ENCODE measurements at places on chromosomes 4 and X. TPM values are rescaled to one million over a fixed set of nuclear protein-coding genes. Genes with fewer than 3 reads are reported as not detected.

The ZNF711 gene
- 1.2 TPM for total RNA-seq

The PHKA2 gene
- total RNA-seq: 33.8 TPM

The MGAT4D gene
- not detected for total RNA-seq

The TMSB15B gene
- 6.3 TPM for total RNA-seq

The DMP1 gene
- total RNA-seq: not detected

- H3K36me3 ChIP-seq: no peaks in the 10 kb centered on the region
- no peaks in the 10 kb centered on the region for H3K27me3 ChIP-seq
- no peak overlapping the region for H3K4me3 ChIP-seq
- H3K27ac ChIP-seq: no peak overlapping the region
Observed at GRCh38 chrX:23616361-23616760, 50.9 kb upstream of the PRDX4 start.

- H3K27ac ChIP-seq: no peak overlapping the region
- no peak for DNase-seq
- no peak overlapping the region for H3K4me3 ChIP-seq
- peaks cover 6% of the 10 kb centered on the region for H3K27me3 ChIP-seq
- no peaks in the 10 kb centered on the region for H3K36me3 ChIP-seq
Observed at GRCh38 chr4:76729980-76730379, 168.0 kb downstream of the SOWAHB start.

DNA sequence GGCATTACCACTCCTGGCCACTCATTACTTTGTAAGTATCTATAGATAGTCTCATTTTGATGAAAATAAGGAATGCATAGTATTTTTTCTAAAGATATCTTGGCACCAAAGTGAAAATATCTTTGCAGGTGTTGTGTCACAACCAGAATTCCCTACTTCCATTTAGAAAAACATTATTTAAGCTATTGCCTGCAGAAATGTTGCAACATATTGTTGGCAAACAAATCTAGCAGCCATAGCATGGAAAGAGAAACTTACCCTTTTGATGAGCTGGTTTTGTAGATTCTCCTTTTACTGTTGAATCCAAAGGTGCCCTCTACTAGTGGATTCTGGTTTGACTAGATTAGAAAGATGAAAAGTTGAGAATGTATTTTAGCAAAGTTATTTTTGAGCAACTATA is 138.8 kb downstream of the AREG start:
- no peak overlapping the region for H3K27ac ChIP-seq
- H3K4me3 ChIP-seq: no peak overlapping the region
- no peaks in the 10 kb centered on the region for H3K36me3 ChIP-seq
- H3K4me1 ChIP-seq: no peaks in the 10 kb centered on the region
- H3K27me3 ChIP-seq: no peaks in the 10 kb centered on the region

GRCh38 chr4:24112466-24112865 is 222.6 kb upstream of the PPARGC1A start:
- H3K27me3 ChIP-seq: no peaks in the 10 kb centered on the region
- no peaks in the 10 kb centered on the region for H3K4me1 ChIP-seq
- no peaks in the 10 kb centered on the region for H3K36me3 ChIP-seq
- no peak overlapping the region for H3K4me3 ChIP-seq
- no peak overlapping the region for H3K27ac ChIP-seq

DNA sequence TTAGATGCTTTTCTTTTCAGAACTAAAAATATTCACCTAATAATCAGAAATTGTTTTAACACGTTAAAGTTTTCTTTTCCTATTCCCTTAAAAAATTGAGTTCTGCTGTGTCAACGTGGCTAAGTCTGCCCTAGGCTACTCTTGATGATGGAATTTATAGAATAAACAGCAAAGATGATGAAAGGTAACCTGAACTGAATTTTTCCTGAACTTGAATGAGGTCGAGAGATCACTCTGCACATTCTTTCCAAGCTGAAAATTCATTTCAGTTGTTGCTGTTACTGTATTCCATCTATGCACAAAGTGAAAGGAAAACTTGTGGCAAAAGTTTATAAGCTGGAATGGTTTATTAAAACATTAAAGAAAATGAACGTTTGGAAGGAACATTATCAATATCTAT is 245.9 kb upstream of the GIMD1 start:
- no peak overlapping the region for H3K4me3 ChIP-seq
- no peaks in the 10 kb centered on the region for H3K4me1 ChIP-seq
- no peak for DNase-seq
- no peaks in the 10 kb centered on the region for H3K36me3 ChIP-seq
- no peaks in the 10 kb centered on the region for H3K27me3 ChIP-seq
- no peak overlapping the region for H3K27ac ChIP-seq

DNA sequence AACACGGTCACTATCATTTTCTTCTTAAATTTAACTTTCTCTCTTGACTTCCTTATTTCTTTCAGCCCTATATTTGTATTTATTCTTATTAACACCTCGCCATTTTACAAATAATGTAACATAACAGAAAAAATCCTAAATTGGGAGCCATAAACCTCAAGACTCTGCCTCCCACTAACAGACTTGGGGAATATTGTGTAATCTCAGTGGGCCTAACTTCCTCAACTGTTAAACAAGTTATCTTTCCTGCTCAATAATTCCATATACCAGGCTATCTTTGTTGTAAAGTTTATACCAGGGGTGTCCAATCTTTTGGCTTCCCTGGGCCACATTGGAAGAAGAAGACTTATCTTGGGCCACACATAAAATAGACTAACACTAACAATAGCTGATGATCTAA is 26.2 kb downstream of the PRSS12 start:
- H3K4me3 ChIP-seq: no peak overlapping the region
- H3K27me3 ChIP-seq: peaks cover 1% of the 10 kb centered on the region
- H3K4me1 ChIP-seq: no peaks in the 10 kb centered on the region
- DNase-seq: no peak
- no peaks in the 10 kb centered on the region for H3K36me3 ChIP-seq
- no peak overlapping the region for H3K27ac ChIP-seq

DNA sequence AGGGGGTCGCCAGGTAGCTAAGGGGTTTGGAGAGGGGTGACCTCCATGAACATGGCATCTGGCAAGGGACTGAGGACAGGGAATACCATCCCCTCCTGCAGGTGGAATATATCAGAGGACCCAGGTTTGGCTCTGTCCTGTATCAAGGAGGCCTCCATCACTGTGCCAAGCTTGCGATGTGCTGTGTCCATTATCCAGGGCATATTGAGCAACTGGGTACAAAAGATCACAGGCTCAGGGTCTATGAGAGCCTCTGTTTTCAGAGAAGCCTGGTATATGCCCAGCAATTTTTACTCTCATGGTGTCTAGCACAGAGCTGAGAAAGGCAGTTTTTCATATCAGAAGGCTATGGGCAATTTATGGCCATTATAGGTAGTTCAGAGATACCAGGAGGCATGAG is 16.6 kb upstream of the TCEAL5 start:
- no peaks in the 10 kb centered on the region for H3K36me3 ChIP-seq
- no peaks in the 10 kb centered on the region for H3K27me3 ChIP-seq
- H3K4me3 ChIP-seq: no peak overlapping the region
- no peaks in the 10 kb centered on the region for H3K4me1 ChIP-seq
- DNase-seq: no peak

DNA sequence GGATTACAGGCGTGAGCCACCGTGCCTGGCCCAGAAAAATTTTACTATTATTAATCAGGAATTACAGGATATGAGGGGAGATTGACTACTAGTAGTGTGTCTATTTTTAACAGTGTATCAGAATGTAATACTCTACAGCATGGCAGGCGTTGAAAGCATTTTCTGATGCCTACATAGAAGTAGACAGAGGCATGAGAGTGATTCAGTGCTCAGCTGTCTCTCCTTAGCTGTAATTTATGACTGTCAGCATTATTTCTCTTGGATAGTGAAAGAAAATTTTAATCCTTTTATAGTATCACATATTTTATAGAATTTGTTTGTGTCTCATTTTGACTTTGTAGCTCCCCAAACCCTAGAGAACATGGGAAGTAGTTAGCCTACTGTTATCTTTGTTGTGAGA is 20.7 kb downstream of the ARHGAP24 start:
- no peak for DNase-seq
- H3K4me3 ChIP-seq: no peak overlapping the region
- H3K27ac ChIP-seq: no peak overlapping the region
- no peaks in the 10 kb centered on the region for H3K4me1 ChIP-seq
- H3K27me3 ChIP-seq: no peaks in the 10 kb centered on the region

GRCh38 chr4:1055721-1056590 is 44.5 kb downstream of the FGFRL1 start:
- H3K4me3 ChIP-seq: peak overlapping the region; percentile 72
- no peaks in the 10 kb centered on the region for H3K27me3 ChIP-seq
- peak overlapping the region; percentile 76 for H3K27ac ChIP-seq

GRCh38 chrX:129642641-129643040 is 12.1 kb downstream of the APLN start:
- no peaks in the 10 kb centered on the region for H3K36me3 ChIP-seq
- H3K27ac ChIP-seq: no peak overlapping the region
- H3K27me3 ChIP-seq: no peaks in the 10 kb centered on the region
- no peak overlapping the region for H3K4me3 ChIP-seq
- no peaks in the 10 kb centered on the region for H3K4me1 ChIP-seq

GRCh38 chr4:95198961-95199360 is 349.8 kb downstream of the UNC5C start:
- no peaks in the 10 kb centered on the region for H3K27me3 ChIP-seq
- H3K36me3 ChIP-seq: no peaks in the 10 kb centered on the region
- no peaks in the 10 kb centered on the region for H3K4me1 ChIP-seq
- no peak overlapping the region for H3K27ac ChIP-seq

DNA sequence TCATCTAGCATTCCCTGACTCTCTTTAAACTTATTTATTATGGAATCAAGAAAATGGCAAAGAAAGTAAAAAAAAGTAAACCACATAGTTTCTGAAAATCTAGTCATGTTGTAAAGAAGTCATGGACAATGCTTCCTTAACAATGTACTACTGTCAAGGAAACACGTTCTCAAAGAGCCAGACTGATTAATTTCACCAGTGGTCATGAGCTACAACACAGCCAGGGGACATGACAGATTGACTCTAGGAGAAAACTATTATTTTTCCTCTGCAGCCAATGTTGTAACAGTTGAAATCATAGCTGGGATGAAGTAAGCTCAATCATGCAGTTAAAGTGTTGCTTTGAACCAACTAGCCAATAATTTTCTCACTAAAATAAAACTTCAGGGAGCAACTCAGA is 109.2 kb downstream of the MAPK10 start:
- H3K27me3 ChIP-seq: no peaks in the 10 kb centered on the region
- no peak for DNase-seq
- H3K4me3 ChIP-seq: no peak overlapping the region

DNA sequence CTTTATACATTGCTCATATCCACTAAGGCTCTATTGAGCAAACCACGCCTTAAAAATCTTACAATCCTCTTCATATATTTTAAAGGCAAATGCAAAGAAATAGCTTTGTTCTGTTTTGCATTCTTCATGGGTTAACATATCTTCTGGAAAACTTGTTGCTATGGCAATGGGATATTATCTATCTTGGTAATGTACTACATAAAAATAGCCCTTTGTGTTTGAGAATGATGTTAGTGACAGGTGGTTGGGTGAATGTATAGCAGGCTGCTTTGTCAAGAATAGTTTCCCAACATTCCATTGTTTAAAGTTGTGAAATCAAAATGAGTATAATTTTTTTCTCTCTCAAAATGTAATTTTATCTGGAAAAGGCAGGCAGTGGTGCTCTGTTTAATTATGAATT is 16.8 kb downstream of the REPS2 start:
- no peak overlapping the region for H3K27ac ChIP-seq
- no peaks in the 10 kb centered on the region for H3K4me1 ChIP-seq
- H3K4me3 ChIP-seq: no peak overlapping the region

- H3K4me3 ChIP-seq: no peak overlapping the region
- H3K27me3 ChIP-seq: no peaks in the 10 kb centered on the region
- peak overlapping the region; percentile 14 for H3K27ac ChIP-seq
- H3K36me3 ChIP-seq: peaks cover 55% of the 10 kb centered on the region
- H3K4me1 ChIP-seq: peaks cover 9% of the 10 kb centered on the region
- DNase-seq: peak; percentile 38
Observed at GRCh38 chrX:118552121-118552900, 56.7 kb downstream of the DOCK11 start.

- H3K36me3 ChIP-seq: no peaks in the 10 kb centered on the region
- no peaks in the 10 kb centered on the region for H3K27me3 ChIP-seq
- H3K27ac ChIP-seq: no peak overlapping the region
- H3K4me3 ChIP-seq: no peak overlapping the region
Observed at GRCh38 chr4:185225940-185226339, 16.5 kb downstream of the SNX25 start.

GRCh38 chrX:23013366-23013765 is 13.6 kb downstream of the DDX53 start:
- no peaks in the 10 kb centered on the region for H3K4me1 ChIP-seq
- H3K4me3 ChIP-seq: no peak overlapping the region
- H3K27ac ChIP-seq: no peak overlapping the region
- no peaks in the 10 kb centered on the region for H3K36me3 ChIP-seq
- no peaks in the 10 kb centered on the region for H3K27me3 ChIP-seq
- no peak for DNase-seq

GRCh38 chr4:76809594-76810305 is 88.2 kb downstream of the SOWAHB start:
- H3K36me3 ChIP-seq: no peaks in the 10 kb centered on the region
- H3K27me3 ChIP-seq: no peaks in the 10 kb centered on the region
- no peak overlapping the region for H3K4me3 ChIP-seq
- H3K4me1 ChIP-seq: no peaks in the 10 kb centered on the region

DNA sequence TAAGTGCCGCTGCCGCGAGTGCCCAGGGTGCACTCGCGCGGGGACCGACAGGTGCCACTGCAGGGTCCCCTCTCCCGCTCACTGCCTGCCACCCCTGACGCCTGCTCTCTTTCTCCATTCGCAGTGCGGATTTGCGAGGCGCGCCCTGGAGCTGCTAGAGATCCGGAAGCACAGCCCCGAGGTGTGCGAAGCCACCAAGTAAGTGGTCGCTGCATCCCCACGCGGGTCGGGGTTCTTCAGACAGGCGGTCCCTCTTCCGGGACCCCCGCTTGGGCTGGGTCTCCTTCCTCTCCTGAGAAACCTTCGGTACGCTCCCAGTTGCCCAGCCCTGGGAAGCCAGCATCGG is 547 bp downstream of the GUCY1A1 start:
- peaks cover 16% of the 10 kb centered on the region for H3K27me3 ChIP-seq
- H3K36me3 ChIP-seq: no peaks in the 10 kb centered on the region
- DNase-seq: no peak
- H3K27ac ChIP-seq: no peak overlapping the region
- no peak overlapping the region for H3K4me3 ChIP-seq
- H3K4me1 ChIP-seq: peaks cover 4% of the 10 kb centered on the region

- no peaks in the 10 kb centered on the region for H3K4me1 ChIP-seq
- H3K27ac ChIP-seq: no peak overlapping the region
- DNase-seq: no peak
- H3K27me3 ChIP-seq: no peaks in the 10 kb centered on the region
- H3K4me3 ChIP-seq: no peak overlapping the region
Observed at GRCh38 chr4:152992027-152992426, 55.9 kb downstream of the FHDC1 start.

All from CD4-positive, CD25-positive, alpha-beta regulatory T cell (primary cell).